ENCODE measurements at places on chromosomes 2 and 18. TPM values are rescaled to one million over a fixed set of nuclear protein-coding genes. Genes with fewer than 3 reads are reported as not detected.

The DLX1 gene
- total RNA-seq: not detected

The RNMT gene
- 40.7 TPM for total RNA-seq

The NGEF gene
- not detected for total RNA-seq

The HOXD11 gene
- total RNA-seq: not detected

The SYT4 gene
- not detected for total RNA-seq

The INPP5D gene
- 129 TPM for total RNA-seq

The NDC80 gene
- 67.0 TPM for total RNA-seq

The AGXT gene
- total RNA-seq: not detected

The WNT6 gene
- total RNA-seq: not detected

The KCTD18 gene
- total RNA-seq: 21.5 TPM

All from activated naive CD8-positive, alpha-beta T cell treated with anti-CD3 and anti-CD28 coated beads, Interleukin-2, amount 10 ng/mL, durations not matched to agents 7 days and 5 days (primary cell).